ENCODE measurements at places on chromosomes 5 and 9.

DNA sequence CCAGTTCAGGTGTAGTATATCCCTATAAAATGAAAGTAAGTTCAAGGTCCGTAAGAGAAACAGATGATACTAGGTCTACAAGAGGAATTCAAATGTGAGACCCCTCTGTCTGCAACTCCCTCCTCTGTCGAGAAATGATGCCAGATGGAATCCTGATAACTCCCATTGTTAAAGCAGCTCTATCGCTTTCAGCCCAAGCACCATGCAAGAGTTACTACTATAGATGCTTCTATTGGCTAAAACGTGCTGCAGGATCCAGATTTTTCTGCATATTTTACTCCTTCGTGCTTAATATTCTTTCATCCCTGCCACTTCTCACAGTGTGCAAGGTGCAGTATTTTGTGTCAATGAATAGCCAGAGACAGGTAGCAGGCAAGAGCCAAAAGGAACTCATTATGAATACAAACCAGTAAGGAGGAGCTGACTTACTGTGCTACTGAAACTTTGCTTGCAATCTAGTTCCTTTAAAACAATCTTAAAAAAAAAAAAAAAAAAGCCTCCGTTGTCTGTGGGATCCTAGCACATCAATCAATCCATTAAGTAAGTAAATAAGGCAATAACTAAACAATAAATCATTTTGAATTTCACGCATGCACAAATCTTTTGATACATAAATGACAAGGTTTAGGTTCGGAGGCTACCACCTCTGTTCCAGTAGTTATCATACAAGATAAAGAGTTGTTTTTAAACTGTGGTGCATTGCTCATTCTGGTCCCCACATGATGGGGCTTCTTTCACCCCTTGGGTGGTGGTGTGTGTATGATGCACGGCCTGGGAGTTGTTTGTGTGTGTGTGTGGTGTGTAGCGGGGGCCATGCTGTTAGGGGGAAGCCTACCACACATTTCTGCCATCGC lies 151.1 kb upstream of the MPDZ start:
- DNase-seq = no peak

DNA sequence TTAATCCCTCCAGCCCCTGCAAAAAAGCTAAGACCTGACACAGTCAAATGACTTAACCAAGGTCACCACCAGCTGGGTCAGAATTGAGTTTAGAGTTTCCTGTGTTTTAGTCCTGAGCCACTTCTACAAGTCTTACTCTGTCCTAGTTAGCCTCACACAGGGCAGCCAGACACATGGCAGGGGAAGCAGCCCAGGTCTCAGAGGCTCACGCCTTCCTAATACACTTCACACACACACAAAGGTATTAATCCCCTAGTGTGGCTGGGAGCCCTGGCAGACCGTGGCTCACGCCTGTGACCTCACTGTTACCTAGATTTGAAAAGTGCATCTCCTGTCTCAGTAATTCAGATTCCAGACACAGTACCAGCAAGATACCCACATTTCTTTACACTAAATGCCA lies 77.4 kb upstream of the WWC1 start:
- DNase-seq = no peak

GRCh38 chr5:32413466-32414263 lies 30.9 kb downstream of the ZFR start:
- DNase-seq = no peak

DNA sequence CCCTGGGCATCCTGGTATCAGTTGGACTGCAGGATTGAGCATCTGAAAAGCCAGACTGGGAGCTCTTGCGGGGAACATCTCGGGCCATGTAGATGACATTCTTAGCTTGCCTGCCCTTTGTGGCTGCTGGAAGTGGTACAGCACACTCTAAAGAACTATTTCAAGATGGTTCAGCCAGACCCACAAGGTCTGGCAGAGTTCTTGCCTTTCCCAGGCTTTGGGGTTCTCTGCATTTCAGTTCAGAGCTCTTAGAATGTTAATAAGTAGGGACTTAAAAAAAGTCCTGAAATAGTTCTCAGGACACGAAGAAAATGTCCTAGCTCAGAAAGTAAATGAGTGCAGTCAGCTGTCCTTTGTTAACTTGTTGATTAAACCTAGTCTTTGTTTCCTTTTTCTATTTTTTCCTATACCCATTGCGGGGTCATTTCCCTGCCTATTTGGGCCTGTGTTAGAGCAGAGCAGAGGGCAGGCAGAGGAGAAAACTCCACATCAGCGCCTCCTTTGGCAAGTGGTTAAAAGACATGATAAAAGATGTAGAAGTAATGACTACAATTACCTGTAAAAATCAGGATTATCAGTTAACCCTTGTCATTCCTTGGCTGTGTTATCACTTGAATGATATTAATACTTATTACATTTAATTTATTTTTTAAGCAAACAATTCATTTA lies 291.5 kb downstream of the ZSWIM6 start:
- DNase-seq = no peak

DNA sequence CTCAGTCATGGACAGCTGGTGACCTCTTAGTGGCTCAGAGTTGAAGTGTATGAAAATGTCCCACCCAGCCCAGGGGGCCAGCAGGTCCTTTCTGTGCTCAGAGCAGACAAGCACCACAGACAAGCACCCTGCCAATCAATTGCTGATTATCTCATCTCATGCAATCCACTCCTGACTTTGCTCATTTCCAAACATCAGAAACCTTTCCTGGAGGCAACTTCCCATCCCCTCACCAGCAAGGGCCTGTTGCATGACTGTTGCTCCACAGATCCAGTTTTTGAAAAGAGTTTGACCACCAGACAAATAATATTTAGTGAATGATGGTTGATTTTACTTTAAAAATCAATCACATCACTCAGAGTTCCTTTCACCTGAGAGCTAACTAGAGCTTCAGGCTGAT lies 397.3 kb upstream of the KLF4 start:
- no peak for DNase-seq

GRCh38 chr5:73093943-73094342 lies 26.4 kb upstream of the TMEM171 start:
- DNase-seq = no peak

- no peak for DNase-seq
Observed at GRCh38 chr9:89603767-89604665, 796 bp upstream of the GADD45G start.

DNA sequence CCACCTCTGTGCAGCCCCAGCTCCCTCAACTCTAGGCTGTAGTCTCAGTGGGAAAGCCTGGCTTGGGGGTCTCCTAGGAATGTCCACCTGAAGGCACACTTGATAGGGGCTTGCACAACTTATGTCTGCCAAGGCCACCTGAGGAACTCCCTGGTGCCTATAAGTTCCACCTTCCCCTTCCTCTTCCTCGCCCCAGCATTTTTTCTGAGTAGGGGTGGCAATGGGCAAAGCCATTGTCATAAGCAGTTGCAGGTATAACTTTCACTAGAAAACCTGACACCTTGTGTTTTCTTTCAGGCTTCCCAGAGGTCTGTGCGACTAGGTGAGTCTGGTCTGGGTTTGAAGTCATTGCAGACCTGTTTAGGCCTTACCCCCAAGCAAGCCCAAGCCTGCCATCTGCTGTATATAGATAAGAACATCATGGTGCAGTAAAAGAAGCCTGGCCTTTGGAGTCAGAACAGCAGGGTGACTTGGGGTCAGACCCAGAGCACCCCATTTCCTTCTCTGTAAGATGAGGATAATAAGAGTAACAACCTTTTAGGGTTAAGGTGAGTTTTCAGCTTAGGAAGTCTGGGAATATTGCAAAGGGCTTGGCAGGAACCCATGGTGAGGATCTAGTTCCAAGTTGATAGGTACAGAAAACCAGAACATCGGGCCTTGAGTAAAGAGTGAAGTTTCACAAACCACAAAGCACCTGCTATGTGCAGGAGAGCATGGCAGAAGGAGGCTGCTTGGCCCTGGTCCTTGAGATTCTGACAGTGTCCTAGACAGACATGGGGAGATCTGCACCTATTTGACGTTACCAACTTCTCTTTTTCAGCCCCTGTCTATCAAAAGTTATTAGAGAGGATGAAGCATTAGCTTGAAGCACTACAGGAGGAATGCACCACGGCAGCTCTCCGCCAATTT lies 33.8 kb downstream of the TGFBI start:
- DNase-seq = no peak

GRCh38 chr9:136586391-136586953 lies 40.6 kb upstream of the NOTCH1 start:
- no peak for DNase-seq

DNA sequence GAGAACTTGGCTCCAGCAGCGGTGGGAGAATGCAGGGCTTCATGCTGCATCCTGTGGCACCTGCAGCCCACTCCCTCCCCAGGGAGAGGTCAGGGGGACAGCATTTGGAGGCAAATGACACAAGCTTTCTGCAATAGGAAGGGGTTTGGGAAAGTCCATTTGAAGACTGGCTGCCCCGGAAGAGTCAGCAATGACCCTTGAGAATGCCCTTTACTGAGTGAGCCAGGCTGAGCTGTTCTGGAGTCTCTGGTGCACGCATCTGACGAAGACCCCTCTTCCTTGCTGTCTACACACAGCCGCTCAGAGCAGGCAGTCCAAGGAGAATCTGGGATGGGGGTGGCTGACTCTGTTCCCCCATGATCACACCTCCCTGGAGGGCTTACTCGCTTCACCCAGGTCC lies 5.5 kb upstream of the NXNL2 start:
- DNase-seq = no peak

DNA sequence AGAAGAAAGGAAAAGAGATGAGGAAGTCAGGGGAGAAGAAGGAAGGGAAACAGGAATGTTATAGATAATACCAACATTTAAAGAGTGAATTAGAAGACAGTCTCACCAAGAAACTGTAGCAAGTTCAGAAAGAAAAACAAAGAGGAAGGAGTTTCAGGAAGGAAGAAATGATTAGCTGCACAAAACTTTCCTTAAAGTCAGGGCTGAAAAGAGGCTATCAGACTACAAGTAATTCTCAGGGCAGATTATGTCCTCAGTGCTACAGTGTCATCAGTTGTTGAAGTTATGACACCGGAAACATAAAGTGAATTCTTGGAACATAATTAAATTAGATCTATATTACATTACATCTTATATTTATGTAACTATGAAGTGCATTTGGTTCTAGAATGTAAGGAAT lies 226.9 kb downstream of the ARRDC3 start:
- no peak for DNase-seq

GRCh38 chr5:68499987-68500386 lies 284.4 kb downstream of the PIK3R1 start:
- DNase-seq = no peak

DNA sequence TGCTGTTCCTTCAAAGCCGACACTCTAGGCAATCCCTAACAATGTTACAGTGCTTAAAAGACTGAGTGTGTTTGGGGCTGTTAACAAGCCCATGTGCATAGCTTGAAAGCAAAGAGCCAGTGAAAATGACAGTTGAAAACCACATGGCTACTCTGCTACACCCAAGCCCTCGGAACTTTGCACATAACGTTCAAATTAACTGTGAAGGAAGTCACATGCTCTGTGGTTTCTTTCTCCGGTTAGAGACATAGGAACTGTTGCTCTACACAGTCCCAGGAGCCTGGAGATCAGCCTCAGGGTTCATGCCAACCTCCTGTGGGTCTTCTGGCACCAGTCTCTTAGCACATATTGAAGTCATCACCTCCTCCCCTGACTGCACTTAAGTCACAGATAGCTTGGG lies 51.1 kb downstream of the C9orf152 start:
- peak; percentile 88 for DNase-seq

Measured in bone marrow (tissue), 2 donors.